ENCODE measurements at places on chromosomes 1 and 21. TPM values are rescaled to one million over a fixed set of nuclear protein-coding genes. Genes with fewer than 3 reads are reported as not detected.
A peak's percentile ranks its signal among the peaks of the same experiment; 100 is the strongest.

DNA sequence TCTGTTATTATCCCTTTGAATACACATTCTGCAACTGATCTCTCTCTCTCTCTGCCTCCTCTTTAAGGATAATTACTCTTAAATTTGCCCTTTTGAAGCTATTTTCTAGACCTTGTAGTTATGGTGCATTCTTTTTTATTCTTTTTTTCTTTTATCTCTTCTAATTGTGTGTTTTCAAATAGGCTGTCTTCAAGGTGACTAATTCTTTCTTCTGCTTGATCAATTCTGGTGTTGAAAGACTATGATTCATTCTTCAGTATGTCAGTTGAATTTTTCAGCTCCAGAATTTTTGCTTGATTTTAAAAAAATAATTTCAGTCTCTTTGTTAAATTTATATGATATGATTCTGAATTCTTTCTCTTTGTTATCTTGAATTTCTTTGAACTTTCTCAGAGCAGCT, 95.6 kb upstream of the GPR52 start:
- no peaks in the 10 kb centered on the region for H3K36me3 ChIP-seq
- H3K27me3 ChIP-seq = no peaks in the 10 kb centered on the region
- no peak overlapping the region for H3K4me3 ChIP-seq
- DNase-seq = no peak
- no peak overlapping the region for H3K27ac ChIP-seq

- no peaks in the 10 kb centered on the region for H3K27me3 ChIP-seq
- no peaks in the 10 kb centered on the region for H3K36me3 ChIP-seq
- DNase-seq = peak; percentile 44
- peaks cover 4% of the 10 kb centered on the region for H3K4me1 ChIP-seq
- no peak overlapping the region for H3K27ac ChIP-seq
- no peak overlapping the region for H3K4me3 ChIP-seq
Observed at GRCh38 chr1:193700710-193701355, 514.4 kb upstream of the B3GALT2 start.

DNA sequence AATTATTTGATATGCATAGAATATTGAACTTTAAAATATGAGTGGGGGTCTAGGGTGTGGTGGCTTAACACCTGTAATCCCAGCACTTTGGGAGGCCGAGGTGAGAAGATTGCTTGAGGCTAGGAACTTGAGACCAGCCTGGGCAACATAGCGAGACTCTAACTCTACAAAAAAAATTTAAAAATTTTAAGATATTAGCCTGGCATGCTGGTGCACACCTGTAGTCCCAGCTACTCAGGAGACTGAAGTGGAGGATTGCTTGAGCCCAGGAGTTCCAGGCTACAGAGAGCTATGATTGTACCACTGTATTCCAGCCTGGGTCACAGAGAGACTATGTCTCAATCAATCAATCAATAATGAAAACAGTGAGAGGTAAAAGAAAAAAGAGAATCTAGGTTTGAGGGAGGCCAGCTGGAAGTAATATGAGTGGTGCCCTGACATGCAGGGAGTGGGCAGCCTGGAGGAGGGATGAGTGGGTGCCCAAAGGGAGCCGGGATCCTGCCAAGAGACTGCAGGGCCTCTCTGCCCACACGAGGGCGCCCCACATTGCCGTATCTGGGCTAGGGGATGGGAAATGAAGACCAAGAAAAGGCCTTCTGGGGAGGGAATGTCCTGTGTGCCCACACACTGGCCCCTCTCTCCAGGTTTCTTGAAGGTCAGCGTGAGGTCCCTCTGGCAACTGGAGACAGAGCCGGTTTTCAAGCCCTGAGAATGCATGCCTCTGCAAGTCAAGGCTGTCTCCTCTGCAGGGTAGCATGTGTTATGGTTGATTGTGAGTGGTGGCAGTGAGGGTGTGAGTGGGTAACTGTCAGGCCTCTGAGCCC, 93.9 kb upstream of the PPM1J start:
- no peak overlapping the region for H3K27ac ChIP-seq
- H3K4me3 ChIP-seq = no peak overlapping the region
- peaks cover 3% of the 10 kb centered on the region for H3K4me1 ChIP-seq
- H3K27me3 ChIP-seq = no peaks in the 10 kb centered on the region

GRCh38 chr1:217895841-217896240, 264.7 kb downstream of the SPATA17 start:
- no peak overlapping the region for H3K4me3 ChIP-seq
- no peaks in the 10 kb centered on the region for H3K36me3 ChIP-seq
- no peaks in the 10 kb centered on the region for H3K27me3 ChIP-seq
- no peak overlapping the region for H3K27ac ChIP-seq
- no peaks in the 10 kb centered on the region for H3K4me1 ChIP-seq

DNA sequence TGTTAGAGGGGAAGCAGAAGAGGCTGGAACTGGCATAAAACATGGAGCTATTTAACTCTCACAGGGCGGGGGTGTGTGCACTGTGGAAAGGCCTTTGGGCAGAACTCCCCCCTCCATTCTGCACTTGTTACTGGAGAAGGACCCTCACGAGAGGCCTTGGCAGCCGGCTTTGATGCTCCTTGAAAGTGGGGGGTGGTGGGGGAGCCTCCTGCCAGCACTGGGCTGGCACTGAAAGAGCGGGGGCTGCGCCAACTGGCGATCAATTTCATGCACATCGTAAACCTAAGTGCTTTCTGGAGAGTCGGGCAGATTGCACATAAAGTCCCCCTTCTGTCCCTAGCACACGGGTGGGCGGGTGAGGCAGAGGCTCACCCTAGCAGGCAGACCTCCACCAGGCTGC, 28.9 kb downstream of the FOXO6 start:
- no peak overlapping the region for H3K4me3 ChIP-seq
- H3K27me3 ChIP-seq = peaks cover 6% of the 10 kb centered on the region
- H3K4me1 ChIP-seq = no peaks in the 10 kb centered on the region
- H3K36me3 ChIP-seq = no peaks in the 10 kb centered on the region
- no peak for DNase-seq

GRCh38 chr1:184152434-184152898, 100.9 kb downstream of the TSEN15 start:
- peaks cover 29% of the 10 kb centered on the region for H3K4me1 ChIP-seq
- H3K27me3 ChIP-seq = no peaks in the 10 kb centered on the region
- H3K4me3 ChIP-seq = peak overlapping the region; percentile 74
- DNase-seq = peak; percentile 93

DNA sequence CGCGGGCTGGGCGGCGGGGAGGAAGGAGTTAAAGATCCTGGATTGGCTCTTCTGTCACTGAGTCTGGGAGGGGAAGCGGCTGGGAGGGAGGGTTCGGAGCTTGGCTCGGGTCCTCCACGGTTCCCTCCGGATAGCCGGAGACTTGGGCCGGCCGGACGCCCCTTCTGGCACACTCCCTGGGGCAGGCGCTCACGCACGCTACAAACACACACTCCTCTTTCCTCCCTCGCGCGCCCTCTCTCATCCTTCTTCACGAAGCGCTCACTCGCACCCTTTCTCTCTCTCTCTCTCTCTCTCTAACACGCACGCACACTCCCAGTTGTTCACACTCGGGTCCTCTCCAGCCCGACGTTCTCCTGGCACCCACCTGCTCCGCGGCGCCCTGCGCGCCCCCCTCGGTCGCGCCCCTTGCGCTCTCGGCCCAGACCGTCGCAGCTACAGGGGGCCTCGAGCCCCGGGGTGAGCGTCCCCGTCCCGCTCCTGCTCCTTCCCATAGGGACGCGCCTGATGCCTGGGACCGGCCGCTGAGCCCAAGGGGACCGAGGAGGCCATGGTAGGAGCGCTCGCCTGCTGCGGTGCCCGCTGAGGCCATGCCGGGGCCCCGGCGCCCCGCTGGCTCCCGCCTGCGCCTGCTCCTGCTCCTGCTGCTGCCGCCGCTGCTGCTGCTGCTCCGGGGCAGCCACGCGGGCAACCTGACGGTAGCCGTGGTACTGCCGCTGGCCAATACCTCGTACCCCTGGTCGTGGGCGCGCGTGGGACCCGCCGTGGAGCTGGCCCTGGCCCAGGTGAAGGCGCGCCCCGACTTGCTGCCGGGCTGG, at the start of gene NPR1:
NPR1 (plus strand) TSS at position 170 of the 818 bp plus-strand sequence; CDS start at position 591, 421 bp downstream.
- peaks cover 11% of the 10 kb centered on the region for H3K4me1 ChIP-seq
- H3K27me3 ChIP-seq = peaks cover 5% of the 10 kb centered on the region
- no peak within 1 kb of the TSS for H3K27ac ChIP-seq
- peak; percentile 32 for DNase-seq
- peaks cover 7% of the 10 kb centered on the region for H3K36me3 ChIP-seq

GRCh38 chr1:64171246-64171645, 32.2 kb upstream of the UBE2U start:
- H3K4me1 ChIP-seq = peaks cover 14% of the 10 kb centered on the region
- no peak overlapping the region for H3K4me3 ChIP-seq
- no peak overlapping the region for H3K27ac ChIP-seq
- no peaks in the 10 kb centered on the region for H3K27me3 ChIP-seq
- H3K36me3 ChIP-seq = no peaks in the 10 kb centered on the region

Gene SPRR2D
- not detected for total RNA-seq

Gene CGN
- total RNA-seq = 0.73 TPM

Gene CAPN9
- total RNA-seq = not detected

Gene CD48
- not detected for total RNA-seq

Data from endothelial cell of umbilical vein (primary cell).